ENCODE measurements at places on chromosomes 3 and 15.

DNA sequence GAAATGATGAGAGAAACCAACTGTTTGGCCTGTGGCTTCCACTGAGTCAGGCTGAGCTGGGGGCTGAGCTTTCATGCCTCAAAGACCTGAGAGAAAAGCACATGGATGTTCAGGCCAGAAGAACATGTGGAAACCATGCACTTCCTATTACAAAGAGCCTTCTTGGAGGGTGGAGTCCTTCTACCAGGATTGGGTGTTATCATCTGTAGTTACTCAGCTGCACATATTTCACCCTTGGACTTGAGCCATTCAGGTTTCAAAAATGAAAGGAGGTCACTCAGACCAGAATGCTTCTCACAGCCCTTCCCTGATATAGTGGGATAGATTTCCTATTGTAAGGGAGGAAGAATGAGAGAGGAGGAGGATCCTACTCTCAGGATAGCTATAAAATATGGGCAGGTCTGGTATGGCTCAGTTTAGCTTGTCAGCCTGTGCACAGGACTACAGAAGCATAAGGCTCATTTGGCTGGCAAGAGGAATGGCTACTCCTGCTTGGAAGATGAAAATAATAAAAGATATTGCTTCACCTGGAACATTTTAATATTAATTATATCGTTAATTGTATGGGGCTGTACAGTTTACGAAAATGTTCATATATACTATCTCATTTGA is 173.6 kb upstream of the TMC3 start:
- ATAC-seq = no peak

GRCh38 chr15:100889385-100890050 is 9.9 kb downstream of the ALDH1A3 start:
- ATAC-seq = no peak

DNA sequence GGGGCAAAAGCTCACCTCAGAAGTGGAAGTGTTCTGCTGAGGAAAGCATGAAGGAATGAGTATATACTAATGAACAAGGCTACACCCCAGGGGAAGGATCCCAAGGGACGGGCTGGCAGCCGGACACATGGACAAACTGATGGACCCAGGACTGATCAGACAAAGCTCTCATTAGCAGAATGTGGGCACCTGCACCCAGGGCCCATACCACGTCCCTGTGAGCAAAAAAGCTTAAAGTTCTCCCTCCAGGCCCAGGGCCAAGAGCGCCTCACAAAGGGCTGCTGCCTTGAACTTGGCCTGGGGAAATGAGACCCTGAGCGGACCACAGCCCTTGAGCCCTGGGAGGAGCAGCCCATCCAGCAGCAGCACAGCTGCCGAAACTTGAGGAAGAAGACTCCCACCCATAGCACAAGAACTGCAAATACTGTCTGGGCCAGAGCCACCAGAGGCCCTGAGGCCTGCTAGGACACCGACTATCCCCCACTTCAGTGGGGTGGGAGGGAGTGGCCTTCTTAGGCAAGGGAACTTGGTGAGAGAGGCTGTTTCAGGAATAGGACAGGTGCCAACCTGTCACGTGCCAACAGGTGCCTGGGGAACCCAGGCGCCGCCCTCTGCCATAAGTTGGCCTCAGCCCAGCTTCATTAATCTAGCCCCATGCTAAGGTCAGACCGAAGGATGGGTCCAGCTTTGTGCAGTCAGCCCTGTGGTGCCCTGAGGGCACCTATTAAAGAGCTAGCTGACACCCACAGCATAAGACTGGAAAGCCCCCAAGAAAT is 2.3 kb upstream of the GMPPB start:
- no peak for ATAC-seq

DNA sequence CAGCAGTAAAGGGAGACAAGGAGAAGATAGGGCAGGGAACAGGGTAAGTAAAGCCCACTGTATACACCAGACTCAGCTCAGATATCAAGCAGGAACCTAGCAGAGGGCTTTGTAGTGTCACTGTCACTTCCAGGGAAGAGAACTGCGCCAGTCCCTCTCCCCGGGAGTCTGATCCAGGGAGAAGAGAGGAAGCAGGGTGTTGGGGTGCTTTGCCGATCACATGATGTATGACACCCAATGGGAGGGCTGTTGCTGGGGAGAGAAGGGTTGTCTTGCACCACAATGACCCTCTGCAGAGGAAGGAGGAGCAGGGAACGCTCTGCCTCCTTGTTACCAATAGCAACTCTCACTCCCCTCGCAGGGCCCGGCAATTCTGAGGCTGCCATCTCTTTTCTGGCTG is 147.2 kb upstream of the SLC2A2 start:
- no peak for ATAC-seq

DNA sequence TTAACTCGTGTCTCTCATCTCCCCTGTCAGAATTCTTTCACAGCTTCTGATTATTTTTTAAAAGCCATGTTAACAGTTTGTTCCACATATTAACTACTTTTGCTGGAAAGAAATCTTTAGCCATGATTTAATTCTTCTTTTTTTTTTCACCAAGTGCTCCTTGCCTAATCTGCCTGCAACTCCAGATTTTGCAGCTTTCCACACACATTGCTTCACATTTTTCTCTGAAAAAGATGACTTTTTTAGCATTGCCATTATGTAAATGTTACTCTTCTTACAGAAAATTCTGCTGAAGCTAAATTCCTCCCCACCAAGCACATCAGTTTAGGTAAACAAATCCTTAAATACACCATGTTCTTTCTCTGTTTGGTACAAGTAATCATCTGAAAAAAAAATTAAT is 23.4 kb upstream of the PPARG start:
- no peak for ATAC-seq

DNA sequence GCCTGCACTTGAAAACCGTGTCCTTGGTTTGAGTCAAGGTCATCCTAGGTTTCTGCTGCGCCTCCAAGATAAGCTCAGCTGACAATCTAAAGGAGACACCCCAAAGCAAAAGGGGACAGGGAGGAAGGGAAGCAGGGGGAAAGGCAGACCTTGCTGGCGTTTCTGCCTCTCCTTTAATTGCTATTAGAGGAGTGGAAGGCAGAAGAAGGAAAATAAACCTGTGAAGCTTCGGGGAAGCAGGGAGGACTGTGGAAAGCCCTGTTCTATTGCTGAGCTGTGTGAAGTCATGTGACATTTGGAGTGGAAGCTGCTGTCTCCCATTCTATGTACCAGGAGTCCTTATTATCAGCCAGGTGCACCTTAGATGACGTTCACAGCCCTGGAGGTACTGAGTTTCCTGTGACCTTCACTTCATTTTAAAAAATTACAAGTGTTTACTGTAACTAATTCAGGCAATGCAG is 21.5 kb upstream of the CHD2 start:
- no peak for ATAC-seq

DNA sequence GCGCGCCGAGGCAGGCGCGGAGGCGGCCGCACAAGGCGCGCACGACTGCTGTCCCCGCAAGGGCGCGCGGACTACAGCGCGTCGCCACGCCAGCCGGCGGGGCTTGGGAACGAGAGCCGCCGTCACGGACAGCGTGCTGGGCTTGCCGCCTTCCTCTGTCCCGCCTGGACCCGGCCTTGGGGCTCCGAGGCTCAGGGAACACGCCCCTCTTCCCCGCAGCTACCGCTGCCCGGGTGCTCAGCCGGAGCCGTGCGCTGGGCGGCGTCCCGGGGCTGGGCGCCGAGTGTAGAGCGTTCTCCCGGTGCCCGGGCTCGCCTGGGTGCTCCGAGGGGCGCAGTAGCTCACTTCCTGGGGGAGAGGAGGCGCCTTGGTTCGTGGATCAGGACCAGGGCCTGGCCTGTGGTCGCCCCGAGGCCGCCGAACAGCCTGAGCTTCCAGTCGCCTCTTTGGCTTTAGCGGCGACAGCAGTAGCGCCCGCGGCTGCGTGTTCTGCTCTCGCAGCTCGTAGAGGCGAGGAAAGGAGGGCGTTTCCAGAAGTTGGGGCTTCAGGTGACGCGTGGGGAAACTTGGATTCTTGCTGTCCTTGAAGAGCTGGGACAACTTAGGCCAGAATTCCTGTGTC is 226.7 kb upstream of the C2CD4B start:
- ATAC-seq = peak; percentile 36

GRCh38 chr3:45078910-45079522 is 52.9 kb downstream of the CLEC3B start:
- no peak for ATAC-seq
